A549 treated with CORT108297 at 1 μM for 4 hours (cell line): ENCODE measurements at places on chromosomes 2 and 18. TPM values are rescaled to one million over a fixed set of nuclear protein-coding genes. Genes with fewer than 3 reads are reported as not detected.

COLEC11 gene
- 0.50 to 0.62 TPM (median 0.55 TPM) in 5 replicates for total RNA-seq

FBLN7 gene
- 0.49 to 0.74 TPM (median 0.66 TPM) in 5 replicates for total RNA-seq

CRYGD gene
- total RNA-seq: not detected in 5 replicates

TMEM198 gene
- 0.45 to 1.4 TPM (median 1.1 TPM) in 5 replicates for total RNA-seq

TTN gene
- under 0.01 to 0.05 TPM (median under 0.01 TPM) in 5 replicates for total RNA-seq

SCN7A gene
- 0.01 TPM in 1 of 5 replicates, not detected in the others for total RNA-seq

CKAP2L gene
- total RNA-seq: 12.6 to 18.8 TPM (median 13.7 TPM) in 5 replicates

SNTG2 gene
- total RNA-seq: not detected in 5 replicates

ALS2 gene
- 10.6 to 13.8 TPM (median 11.5 TPM) in 5 replicates for total RNA-seq

CCDC121 gene
- 3.6 to 4.3 TPM (median 4.0 TPM) in 5 replicates for total RNA-seq

ABHD1 gene
- 1.2 to 1.8 TPM (median 1.3 TPM) in 5 replicates for total RNA-seq

RGPD5 gene
- 6.3 to 10.0 TPM (median 7.4 TPM) in 5 replicates for total RNA-seq

IL36RN gene
- 0.05 to 0.25 TPM (median 0.14 TPM) in 4 of 5 replicates, not detected in the other for total RNA-seq

TCF7L1 gene
- 6.7 to 9.5 TPM (median 9.2 TPM) in 5 replicates for total RNA-seq
